ENCODE measurements at places on chromosomes 11 and 22.

GRCh38 chr22:38304526-38304925 lies 12.7 kb downstream of the CSNK1E start:
- no peak for DNase-seq

- DNase-seq = no peak
Observed at GRCh38 chr22:32754413-32755041, 47.0 kb upstream of the TIMP3 start.

DNA sequence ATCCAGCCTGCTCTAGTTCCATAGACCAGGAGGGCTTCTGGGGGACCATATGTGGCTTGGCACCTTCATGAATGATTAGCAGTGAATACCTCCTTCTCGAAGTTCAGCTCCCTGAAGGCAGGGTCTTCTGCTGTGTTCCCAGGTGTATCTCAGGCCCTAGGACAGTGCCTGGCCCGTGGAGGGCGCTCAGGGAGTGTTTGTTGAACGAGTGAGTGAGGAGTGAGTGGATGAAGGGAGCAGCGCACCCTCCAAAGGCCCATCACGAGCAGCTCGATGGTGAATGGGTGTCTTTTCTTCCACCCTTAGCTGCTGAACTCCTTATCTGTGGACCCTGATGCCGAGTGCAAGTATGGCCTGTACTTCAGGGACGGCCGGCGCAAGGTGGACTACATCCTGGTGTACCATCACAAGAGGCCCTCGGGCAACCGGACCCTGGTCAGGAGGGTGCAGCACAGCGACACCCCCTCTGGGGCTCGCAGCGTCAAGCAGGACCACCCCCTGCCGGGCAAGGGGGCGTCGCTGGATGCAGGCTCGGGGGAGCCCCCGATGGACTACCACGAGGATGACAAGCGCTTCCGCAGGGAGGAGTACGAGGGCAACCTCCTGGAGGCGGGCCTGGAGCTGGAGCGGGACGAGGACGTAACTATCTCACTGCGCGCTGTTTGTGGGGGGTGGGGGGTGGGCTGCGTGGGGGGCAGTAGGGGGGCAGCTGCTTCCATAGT lies 9.5 kb downstream of the ANO1 start:
- no peak for DNase-seq

- no peak for DNase-seq
Observed at GRCh38 chr11:134980819-134981710, 569.0 kb upstream of the B3GAT1 start.

DNA sequence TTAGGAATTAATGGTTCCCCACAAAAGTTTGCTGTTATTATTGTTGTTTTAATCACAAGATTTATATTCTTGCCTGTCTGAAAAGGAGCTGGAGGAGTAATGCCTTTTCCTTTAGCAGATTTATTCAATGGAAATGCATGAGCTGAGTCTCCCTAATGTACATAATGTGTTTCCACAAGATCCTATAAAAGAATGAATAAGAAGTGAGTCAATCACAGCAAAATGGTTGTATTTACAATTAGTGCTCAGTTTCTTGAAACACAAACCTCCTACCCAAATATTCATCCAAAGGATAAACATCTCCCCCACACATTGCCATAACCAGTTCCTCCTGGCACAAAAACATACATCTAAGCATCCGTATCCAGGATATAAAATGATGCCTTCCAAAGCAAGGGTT lies 33.3 kb downstream of the ME3 start:
- no peak for DNase-seq

Measured in T-helper 17 cell (primary cell).